Stimulated activated CD8-positive, alpha-beta memory T cell treated with anti-CD3 and anti-CD28 coated beads, Interleukin-15, amount 100 ng/mL, for 1 hour (primary cell): ENCODE measurements at places on chromosomes 1 and 21.
A peak's percentile ranks its signal among the peaks of the same experiment; 100 is the strongest.

DNA sequence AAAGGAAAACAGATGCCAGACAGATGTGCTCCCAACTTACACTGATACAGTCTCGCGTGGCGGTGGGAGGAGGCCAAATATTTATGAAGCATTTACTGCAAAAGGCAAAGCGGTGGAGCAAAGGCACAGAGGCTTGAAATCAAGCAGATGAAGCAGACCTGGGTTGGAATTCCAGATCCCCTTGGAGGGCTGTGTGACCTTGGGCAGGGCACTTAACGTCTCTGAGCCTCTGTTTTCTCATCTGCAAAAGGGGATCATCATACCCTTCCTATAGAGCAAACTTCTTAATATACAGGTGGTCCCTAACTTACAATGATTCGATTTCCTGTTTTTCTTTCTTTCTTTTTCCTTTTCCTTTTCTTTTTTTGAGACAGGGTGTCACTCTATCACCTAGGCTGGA, 54.1 kb downstream of the IGSF21 start:
- DNase-seq: no peak

- DNase-seq: no peak
Observed at GRCh38 chr1:233605205-233605604, 8.7 kb upstream of the KCNK1 start.

GRCh38 chr1:65471213-65471833, 50.9 kb downstream of the LEPR start:
- no peak for DNase-seq

DNA sequence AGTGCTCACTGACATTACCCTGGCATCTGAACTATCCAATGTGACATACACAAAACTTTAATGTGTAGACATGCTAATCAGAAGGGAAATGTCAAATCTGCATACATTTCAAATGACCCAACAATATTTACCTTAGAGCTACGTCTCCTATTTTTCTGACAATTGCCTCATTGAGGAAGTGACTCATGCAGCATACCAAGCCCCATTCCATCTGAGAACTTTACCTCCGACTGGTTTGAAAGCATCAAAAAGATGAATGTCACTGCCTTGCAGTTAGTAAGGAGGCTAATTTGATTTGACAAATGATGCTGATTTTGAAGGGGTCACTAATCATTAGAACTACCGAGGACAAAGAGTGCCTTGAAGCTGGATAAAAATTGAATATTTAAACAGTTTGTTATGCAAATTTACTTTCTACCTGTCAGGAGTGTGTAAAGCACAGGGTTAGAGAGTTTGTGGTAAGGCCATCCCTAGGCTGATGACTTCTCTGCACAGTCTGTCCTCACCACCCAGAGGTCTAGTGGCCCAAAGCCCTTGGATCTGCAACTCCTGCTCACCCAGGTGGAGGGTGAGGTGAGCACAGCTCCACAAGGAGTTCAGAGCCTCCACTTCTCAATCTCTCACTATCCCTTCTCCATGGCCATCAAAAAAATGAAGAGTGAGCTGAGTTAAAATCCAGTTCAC, 500.3 kb upstream of the C1orf87 start:
- no peak for DNase-seq

DNA sequence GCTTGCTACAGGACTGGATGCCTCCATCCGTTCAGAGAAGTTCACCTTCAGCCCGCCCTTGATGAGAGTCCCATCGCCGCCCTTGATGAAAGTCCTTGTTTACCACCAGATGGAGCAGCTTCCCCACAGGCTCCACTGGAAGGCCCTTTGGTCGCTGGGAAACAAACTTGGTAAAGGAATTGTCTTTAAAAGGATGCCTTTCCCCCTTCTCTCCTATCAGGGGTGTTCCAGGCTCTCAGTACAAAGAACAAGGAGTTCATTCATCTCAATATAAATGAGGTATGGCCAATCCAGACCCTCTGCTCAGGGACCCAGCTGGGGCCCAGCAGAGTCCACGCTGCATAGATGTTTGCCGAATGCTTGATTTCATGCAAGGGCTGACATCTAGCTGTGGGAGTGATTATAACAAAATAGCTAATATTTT, 50.8 kb downstream of the CAPN9 start:
- no peak for DNase-seq

DNA sequence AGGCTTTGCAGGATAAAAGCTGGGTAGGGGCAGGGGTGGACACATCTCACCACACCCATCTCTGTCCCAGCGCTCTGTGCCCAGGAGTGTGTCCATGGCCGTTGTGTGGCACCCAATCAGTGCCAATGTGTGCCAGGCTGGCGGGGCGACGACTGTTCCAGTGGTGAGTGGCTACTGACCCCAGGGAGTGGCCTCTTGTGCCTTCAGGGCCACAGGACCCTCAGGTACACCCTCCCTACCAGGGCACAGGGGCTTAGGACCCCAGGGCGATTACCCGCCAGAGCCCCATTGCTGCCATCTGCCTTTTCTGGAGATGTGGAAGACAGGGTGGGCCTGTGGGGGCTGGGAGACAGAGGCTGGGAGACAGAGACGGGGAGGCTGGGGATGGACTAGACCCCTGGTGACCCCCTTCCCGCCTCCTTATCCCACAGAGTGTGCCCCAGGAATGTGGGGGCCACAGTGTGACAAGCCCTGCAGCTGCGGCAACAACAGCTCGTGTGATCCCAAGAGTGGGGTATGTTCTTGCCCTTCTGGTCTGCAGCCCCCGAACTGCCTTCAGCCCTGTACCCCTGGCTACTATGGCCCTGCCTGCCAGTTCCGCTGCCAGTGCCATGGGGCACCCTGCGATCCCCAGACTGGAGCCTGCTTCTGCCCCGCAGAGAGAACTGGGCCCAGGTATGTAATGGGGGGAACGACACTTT, 12.8 kb downstream of the PEAR1 start:
- DNase-seq: no peak

- DNase-seq: no peak
Observed at GRCh38 chr21:36480618-36481017, 696 bp upstream of the CLDN14 start.

DNA sequence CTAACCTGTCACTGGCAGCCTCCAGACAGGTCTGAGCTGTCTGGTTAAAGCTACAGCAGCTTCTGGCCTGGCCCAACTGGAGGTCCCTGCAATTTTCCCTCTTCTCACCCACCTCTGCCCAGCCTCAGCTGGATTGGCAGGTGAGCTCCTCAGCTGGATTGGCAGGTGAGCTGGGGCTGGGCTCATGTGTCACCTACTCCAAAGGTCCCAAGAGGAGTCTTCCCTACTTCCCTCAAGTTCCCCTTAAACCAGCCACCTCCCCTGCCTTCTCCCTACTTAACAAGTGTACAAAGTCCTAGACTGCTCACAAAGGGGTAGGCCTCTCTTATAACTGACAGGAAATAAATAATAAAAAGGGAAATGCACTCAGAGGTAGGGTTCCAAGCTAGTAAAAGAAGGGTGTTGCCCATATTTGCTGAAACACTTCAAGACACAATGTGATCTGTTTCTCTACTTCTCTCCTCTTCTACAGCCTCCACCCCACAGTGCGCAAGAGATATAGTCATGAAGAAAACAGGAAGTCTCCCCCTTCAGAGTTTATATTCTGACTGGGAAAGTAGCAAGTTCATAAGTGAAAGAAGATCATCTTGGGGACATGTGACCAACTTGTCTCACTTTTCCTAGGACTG, at the start of gene GPA33:
TSS of gene GPA33 (minus strand) at position 64 of the 629 bp plus-strand sequence. CDS start 90 bp downstream, outside the sequence.
- DNase-seq: no peak

GRCh38 chr1:104028416-104029035, 278.8 kb downstream of the AMY1C start:
- no peak for DNase-seq

DNA sequence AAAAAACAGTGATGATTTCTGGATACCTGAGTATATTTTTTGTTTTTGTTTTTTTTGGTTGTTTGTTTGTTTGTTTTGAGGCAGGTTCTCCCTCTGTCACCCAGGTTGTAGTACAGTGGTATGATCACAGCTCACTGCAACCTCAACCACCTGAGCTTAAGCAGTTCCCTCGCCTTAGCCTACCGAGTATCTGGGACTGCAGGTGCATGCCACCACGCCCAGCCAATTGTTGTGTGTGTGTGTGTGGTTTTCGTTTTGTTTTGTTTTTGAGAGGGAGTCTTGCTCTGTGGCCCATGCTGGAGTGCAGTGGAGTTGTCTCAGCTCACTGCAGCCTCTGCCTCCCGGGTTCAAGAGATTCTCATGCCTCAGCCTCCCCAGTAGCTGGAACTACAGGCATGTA, 55.3 kb upstream of the RCC1 start:
- DNase-seq: no peak

DNA sequence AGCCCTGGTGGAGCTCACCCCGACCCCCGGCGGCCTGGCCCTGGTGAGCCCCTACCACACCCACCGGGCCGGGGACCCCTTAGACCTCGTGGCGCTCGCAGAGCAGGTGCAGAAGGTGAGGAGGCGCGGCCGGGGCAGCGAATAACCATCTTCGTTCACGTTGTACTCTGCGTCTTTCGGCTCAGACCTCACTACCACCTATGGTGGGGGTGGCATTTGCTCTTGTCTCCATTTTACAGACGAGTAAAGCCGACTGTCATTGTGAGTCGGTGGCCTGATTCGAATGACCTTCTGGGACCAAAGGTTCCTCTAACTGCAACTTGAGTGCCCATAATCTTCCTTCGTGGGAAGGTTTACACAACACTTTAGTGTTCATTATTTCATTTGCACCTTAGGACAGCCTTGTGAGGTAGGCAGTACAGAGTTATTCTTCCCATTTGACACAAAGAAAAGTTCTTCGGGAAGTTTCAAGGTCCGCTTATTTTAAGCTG, 506 bp downstream of the C1orf50 start:
- DNase-seq: no peak

DNA sequence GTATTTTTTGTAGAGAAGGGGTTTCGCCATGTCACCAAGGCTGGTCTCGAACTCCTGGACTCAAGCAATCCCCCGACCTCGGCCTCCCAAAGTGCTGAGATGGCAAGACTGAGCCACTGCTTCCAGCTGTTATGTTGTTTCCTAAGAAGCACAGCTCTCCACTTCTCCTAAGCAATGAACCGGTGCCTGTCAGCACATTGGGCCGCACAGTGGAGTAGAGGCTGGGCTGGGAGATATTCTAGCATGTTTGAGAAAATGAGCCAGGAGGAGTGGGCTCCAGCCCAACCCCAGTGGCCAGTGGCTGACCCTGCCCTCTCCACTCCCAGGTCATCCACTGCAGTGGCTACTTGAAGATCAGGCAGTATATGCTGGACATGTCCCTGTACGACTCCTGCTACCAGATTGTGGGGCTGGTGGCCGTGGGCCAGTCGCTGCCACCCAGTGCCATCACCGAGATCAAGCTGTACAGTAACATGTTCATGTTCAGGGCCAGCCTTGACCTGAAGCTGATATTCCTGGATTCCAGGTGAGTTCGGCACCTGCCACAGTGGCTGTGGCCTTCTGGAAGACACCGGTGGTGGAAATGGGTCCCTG, 27.0 kb downstream of the SIM2 start:
- no peak for DNase-seq

DNA sequence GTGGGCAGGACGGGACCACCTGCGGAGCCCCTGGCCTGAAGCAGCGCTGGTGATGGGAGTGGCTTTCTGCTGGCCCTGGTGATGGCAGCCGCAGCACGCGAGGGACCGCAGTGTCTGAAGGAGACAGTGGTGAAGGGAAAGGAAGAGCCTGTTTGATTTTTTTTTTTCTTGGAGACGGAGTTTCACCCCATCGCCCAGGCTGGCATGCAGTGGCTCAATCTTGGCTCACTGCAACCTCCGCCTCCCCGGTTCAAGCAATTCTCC, 40.2 kb upstream of the TRAPPC10 start:
- DNase-seq: no peak

GRCh38 chr21:38208118-38208517, 48.7 kb upstream of the KCNJ15 start:
- DNase-seq: no peak

- no peak for DNase-seq
Observed at GRCh38 chr1:43851561-43852338, 81.9 kb upstream of the ARTN start.

- DNase-seq: no peak
Observed at GRCh38 chr1:59017501-59018231, 233.8 kb upstream of the JUN start.

DNA sequence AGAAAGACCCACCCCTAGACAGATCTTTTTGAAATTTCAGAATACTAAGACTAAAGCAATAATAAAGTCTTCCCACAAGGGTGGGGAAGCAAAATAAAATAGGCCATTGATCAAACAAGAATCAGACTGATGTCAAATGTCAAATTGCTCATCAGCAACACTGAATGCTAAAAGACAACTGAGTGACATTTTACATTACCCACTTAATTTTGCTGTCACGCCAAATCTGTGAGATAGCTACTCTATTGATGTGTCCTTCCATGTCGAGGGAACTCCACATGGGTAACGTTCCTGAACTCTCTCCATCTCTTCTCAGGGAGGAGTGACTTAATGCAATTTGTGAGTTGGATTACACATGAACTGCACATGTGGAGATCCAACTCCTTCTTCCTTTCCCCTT, 271.7 kb upstream of the CAMK1G start:
- DNase-seq: no peak

DNA sequence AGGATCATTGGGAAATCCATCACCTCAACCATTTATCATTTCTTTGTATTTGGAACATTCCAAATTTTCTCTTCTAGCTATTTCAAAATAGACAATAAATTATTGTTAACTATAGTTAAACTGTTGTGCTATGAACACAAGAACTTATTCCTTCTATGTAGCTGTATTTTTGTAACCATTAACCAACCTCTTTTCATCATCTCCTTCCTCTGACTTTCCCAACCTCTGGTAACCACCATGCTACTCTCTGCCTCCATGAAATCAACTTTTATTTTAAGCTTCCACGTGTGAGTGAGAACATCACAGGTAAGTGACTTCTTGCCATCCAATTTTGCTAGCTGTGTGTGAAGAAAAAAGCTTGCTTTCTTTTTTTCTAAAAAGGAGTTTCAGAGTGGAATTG, 418 bp downstream of the IFI44L start:
- DNase-seq: no peak

GRCh38 chr21:42164064-42164789, 54.7 kb upstream of the ABCG1 start:
- DNase-seq: peak; percentile 30

DNA sequence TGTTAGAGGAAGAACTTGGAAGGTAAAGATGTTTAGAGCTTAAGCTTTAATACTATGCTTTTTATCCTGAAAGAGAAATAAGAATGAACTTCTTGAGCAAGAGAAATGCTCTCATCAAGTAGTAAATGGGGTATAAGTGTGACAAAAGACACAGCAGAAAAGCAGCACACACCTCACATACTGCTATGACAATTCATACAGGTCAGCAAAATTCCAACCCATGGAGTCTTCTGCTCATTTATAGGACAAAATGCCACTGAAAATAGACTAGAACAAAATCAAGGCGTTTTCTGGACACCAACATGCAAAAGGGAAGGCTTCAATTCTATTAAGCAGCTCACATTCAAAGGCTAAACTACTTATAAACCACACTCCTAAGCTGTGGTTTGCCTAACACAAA, 61.2 kb downstream of the EYA3 start:
- DNase-seq: no peak
